Right kidney (tissue), 9 donors: ENCODE measurements at places on chromosomes 1 and 21.

- no peak for DNase-seq
These were observed 200.3 kb downstream of the PBX1 start for GRCh38 chr1:164759144-164759920.

DNA sequence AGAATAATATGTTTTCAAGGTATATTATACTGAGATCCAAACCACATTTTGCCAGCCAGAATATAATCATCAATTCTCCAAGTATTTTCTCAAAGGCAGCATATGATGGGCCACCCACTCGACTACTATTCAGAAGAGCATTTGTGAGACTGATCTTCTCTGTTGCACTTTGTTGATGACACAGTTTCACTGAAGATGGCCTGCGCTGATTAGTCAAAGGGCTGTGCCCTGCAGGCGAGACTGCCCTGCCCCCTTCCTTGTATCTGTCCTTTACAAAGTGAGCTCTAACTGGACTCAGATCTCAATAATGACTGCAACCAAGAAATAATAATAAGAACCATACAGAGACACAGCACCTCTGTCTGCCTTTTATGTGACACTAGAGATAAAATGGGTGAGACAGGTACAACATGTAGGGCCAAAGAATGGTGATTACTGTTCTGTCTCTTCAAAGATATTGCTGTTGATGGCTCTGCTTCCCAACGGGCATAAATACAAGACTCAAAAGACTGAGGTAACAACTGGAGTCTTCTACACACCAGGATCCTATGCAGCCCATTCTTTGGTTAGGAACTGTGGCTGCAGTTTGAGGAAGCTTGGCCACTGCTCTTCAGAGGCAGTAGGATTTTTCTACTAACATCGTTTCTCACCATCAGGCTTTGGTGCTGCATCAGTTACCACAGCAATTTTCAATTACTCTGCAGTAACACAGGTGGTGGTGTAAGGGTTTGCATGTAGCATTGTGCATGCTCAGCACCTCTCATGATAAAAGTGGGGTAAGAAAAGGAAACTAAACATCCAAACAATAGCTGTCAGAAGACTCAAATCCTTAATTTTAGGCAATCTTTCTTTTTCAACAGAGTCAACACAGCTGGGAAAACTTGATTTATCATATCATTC, 481.1 kb downstream of the PTBP2 start:
- DNase-seq = no peak

DNA sequence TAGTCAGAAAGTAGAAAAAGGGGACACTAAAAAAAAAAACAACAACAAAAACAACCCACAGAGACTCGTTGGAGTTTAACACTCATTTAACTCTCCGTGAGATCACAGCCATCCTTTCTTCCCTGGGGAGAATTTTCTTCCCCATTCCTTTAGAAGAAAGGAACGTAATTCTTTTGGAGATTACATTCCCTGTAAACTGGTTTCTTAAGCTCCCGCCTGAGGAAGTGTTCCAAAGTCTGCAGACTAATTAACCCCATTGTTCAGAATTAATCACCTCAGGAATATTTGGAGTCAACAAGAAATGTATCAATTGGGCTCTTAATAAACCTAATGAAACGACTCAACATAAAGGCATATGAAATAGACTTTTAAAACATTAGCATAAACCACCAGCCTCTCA, 228.2 kb upstream of the CSF3R start:
- DNase-seq = no peak

GRCh38 chr21:41010101-41010435, 157.9 kb upstream of the BACE2 start:
- no peak for DNase-seq

- DNase-seq = no peak
These were observed 289.4 kb upstream of the ADGRL4 start for GRCh38 chr1:79295967-79296366.

GRCh38 chr1:227299688-227300087, 18.6 kb downstream of the CDC42BPA start:
- DNase-seq = no peak

DNA sequence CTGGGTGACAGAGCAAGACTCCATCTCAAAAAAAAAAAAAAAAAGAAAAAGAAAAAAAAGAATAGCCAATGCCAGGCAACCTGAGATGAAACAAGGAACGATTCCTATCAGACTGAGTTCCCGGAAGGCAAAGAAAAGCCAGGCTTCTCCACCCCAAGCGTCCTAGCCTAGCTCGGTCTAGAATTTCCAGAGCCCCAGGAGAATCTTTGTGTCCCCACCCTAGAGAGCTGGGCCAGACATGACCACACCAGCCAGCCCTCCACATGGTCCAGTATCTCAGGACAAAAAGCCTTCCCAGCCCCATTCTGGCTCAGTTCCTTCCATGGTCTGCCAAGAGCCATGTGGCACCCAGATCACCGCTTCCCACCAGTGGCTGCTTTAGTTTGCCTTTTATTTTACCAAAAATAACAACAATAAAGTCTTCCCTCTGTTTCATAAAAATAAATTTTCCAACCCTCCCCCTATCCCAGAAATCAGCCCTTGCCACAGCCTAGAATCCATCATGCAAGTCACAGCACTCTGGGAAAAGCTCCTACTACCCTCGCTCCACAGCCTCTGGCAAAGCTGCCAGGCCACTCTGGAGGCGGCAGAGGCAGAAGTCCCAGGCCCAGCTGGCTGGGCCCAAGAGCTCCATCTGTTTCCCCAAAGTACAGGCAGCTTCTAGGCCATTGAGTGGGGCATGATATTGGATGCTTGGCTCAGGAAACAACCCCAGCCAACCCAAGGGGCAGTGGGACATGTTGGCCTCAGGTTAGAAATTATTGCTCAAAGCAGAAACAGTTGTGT, 3.5 kb upstream of the MKNK1 start:
- DNase-seq = no peak

GRCh38 chr1:200909757-200910239, 15.1 kb downstream of the INAVA start:
- DNase-seq = no peak

DNA sequence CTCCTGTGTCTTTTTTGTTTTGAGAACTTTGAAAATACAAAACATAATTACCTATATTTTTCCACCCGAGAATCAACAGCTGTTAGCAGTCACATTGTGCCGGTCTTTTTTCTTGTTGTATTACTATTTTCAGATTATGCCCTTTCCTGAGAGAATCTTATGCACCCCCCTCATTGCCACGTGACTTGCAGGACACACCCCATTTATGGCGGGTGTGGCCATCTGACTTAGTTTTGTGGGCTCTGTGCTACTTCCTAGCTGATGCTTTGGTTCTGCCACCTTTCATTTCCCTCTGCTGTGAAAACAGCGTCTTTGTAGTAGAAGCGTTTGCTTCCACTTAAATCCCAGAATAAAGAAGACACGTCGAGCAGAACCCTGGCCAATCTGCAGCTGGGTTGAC, 82.8 kb upstream of the SOX13 start:
- no peak for DNase-seq

- DNase-seq = no peak
These were observed 10.3 kb upstream of the VWA5B1 start for GRCh38 chr1:20280341-20280740.

DNA sequence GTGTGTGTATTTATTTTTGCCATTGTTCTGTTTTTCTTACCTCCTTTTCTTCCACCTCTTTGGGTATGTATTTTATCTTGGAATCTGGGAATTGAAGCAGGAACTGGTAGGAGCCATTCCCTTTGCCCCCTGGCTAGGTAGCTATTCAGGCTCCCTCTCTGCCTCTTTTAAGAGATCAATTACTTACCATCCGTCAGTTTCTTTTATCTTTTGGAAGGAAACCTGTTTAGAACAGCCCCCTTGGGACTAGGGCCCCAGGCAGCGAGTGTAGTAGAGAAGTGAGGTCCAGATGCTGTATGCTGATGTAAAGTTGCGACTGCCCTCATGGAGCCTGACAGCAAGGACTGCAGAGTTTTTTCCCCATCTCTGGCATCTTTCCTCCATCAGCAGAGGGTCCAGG, 41.6 kb downstream of the KIRREL1 start:
- no peak for DNase-seq

DNA sequence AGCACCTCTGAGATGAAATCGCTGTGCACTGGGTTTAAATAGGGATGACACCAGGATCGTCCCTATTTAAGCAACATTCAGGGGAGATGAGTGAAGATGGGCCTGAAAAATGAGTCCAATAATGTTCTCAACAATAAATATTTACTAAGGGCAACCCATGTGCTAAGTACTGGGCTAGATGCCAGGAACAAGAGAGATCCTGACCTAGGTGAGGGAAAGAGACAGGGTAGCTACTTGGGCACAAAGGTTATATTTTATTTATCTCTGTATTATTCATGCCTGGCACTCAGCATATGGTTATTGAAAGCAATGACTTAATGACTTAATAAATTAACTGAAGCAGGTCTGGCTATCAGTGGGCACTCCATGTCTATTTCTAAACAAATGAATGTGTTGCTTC, 27.4 kb upstream of the AVPR1B start:
- no peak for DNase-seq

GRCh38 chr21:25314247-25314646, 293.0 kb downstream of the MRPL39 start:
- no peak for DNase-seq

GRCh38 chr1:112955773-112956543, at the start of gene SLC16A1:
SLC16A1 (minus strand) TSS chr1:112956196; CDS start chr1:112929308, 26,888 bp downstream.
- peak; percentile 97 for DNase-seq

DNA sequence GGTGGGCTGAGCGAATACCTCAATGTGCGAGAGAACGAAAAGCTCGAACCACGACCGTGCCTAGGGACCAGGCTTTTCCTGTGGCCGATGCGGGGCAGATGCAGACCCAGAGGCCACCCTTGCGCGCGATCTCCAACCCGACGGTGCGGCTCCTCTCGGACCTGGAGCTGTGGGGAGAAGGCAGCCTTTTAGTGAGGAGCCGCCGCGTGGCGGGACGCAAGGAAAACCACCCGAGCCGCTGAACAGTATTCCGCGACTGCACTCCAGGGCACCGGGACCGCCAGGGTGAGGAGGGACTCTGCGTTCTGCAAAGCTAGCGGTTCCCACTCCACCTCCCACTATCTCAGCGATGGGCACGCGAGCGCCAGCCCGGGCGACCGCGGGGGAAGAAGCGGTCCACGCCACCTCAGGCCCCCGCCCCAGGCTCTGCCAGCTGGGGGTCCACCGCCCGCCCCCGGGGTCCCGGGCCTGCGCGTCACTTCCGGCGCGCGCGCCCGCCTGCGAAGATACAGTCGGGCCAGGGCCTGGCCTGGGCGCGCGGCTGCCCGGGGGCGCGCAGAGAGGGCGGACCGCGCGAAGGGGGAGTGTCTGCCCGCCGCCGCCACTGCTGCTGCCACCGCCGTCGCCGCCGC, 66.5 kb upstream of the PRKACB start:
- peak; percentile 97 for DNase-seq

DNA sequence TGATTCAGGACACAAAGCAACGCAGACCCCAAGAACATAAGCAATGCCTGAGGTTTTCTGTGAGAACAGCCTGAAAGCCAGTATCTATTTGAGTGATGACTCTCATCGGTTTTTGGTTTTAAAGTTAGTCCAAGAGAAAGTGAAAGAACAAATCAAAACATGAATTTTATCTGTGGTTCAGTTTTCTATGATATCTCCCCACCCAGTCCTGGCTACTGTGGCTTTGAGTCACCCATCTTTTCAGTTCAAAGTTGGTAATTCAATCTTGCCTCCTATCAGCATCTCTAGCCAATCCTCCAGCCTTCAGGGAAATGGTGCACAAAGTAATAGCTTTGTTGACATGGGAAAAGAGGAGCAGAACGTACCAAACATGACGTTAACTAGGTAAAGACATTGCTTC, 40.5 kb upstream of the KRTAP19-8 start:
- no peak for DNase-seq

DNA sequence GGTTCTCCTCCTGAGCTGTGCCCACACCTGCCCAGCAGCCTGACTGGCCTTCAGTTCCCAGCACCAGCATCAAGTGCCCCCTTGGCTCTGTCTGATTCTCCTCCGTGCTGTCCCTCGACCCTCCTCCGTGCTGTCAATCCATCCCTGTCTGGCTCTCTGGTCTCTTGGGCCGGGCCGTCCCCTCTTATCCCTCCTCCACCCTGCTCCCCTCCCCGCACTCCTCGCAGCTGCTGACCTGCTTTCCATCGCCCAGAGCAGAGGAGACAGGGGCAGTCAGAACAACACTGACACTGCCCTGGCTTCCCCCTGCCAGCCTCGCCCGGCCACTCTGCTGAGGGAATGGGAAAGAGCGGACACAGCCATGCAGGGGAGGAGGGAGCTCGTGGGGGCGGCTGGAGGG, 267.4 kb downstream of the CAMTA1 start:
- DNase-seq = no peak

- DNase-seq = no peak
These were observed 149.4 kb downstream of the ELAVL4 start for GRCh38 chr1:50257940-50258685.

DNA sequence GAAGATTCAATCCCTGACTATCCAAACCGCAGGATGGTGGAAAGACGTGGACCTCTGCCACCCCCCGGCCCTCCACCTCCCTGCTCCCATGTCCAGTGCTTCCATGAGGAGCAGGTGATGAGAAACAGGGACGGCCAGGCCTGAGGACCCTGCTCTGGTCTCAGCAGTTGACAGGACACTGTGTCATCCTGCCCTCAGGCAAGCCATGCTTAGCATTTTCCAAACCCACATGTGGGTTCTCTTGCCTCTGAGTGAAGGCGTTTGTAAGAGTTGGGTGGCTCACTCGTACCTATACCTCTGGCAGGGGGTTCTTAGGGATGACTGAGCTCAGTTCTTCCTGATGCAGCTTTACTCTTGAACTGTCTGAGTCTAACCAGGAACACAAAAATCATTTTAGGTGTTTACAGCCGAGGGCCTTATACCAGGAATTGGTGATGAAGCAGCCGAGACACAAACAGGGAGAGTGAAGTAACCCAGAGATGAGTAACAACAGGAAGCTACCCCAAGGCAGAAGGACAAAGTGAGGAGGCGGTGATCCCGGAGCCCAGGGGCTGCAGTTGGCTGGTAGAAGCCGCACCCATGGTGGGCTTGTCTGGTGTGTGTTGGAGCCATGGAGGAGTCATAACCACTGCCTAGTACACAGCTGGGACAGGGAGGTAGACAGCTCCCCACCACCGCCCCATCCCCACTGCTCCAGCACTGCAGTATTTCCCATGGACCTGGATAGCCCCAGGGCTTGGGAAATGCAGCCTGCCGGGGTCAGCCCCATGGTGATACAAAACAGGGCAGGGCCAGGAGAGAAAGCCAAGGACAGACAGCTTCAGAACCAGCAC, 21.4 kb downstream of the MYBPH start:
- no peak for DNase-seq

- DNase-seq = no peak
These were observed 36.9 kb upstream of the CD2 start for GRCh38 chr1:116717318-116717717.

DNA sequence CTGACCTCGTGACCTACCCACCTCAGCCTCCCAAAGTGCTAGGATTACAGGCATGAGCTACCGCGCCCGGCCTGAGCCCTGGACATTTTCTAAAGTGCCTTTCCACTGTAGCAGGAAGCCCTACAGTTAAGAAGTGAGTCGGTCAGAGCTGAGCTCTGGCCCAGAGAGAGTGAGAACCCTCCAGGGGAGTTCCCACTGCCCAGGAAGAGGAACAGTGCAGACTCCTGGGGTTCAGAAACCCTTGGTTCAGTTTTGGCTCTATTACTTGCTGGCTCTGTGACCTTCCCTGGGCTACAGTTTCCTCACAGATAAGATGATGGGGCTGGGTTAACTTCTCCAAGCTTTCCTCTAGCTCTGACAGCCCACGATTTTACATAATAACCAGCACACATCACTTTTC, 20.9 kb downstream of the SLC9A1 start:
- DNase-seq = no peak
